ENCODE measurements at places on chromosomes 4 and X.

- peak; percentile 2 for DNase-seq
Observed at GRCh38 chr4:98260047-98260578, 1.1 kb upstream of the RAP1GDS1 start.

GRCh38 chr4:55491486-55491885 lies 55.2 kb downstream of the CLOCK start:
- no peak for DNase-seq

- DNase-seq = no peak
Observed at GRCh38 chrX:14013054-14013453, 16.6 kb downstream of the GEMIN8 start.

- no peak for DNase-seq
Observed at GRCh38 chr4:24933684-24934275, 20.9 kb upstream of the CCDC149 start.

DNA sequence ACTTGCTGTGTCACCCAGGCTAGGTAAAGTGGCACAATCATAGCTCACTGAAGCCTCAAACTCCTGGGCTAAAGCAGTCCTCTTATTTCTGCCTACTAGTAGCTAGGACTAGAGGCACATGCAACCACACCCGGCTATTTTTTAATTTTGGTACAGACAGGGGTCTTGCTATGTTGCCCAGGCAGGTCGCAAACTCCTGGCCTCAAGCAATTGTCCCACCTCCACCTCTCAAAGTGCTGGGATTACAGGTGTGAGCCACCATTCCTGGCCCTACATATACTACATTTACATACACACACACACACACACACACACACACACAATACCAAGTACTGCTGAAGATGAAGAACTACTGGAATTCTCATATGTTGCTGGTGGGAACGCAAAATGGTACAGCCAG lies 26.9 kb downstream of the SMIM31 start:
- no peak for DNase-seq

DNA sequence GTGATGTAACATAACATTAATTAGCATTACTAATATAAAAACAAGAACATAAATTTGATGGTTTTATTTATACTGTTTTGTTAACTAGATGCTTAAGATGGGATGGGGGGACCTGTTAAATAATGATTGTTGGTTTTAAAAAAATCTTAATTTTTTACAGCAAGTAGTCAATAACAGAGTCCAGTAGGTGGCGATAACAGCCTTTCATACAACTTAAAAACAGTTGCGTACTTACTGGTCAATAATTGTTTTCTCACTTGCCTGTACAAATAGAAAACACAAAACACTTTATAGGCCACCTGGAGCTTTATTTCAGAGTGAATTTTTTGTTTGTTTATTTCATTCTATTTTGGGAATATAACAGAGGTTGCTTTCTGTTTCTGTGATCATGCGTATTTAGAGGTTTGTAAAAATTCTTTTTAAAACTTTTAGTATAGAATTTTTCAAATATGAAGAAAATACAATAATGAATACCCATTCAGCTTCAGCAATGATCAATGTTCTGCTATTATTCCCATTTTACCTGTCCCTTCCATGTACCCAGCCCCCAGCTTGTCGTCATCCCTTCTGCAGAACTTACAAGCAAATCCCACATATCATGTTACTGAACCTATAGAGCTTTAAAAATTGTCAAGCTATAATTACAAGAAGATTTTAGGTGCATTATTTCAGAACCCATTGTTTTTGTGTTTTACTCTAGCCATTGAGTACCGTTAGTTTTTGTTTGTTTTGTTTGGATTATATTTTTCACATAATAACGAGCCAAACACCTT lies 97.1 kb downstream of the MRPL1 start:
- no peak for DNase-seq

- no peak for DNase-seq
Observed at GRCh38 chr4:13706716-13707115, 79.2 kb upstream of the BOD1L1 start.

GRCh38 chr4:48173056-48173991 lies 39.3 kb upstream of the TXK start:
- no peak for DNase-seq

DNA sequence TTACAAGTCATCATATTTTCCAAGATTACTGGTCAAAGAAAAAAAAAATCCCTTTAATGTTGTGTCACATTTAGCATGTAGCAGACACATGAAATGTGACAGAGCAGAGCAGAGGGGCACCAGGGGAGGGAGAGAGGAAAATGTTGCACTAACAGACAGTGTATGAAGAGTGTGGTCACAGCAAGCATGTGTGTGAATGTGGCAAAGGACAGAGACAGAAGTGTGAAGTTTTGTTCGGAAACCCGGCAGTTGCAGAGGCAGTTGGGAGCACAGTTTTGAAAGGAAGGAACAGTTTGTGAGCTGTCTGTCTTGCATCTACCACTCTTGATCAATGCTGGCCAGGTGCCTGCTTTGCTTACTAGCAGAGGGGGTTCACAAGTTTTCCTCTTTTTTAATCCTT lies 83.9 kb upstream of the MAP3K15 start:
- DNase-seq = no peak

- no peak for DNase-seq
Observed at GRCh38 chr4:55604996-55605395, 13.0 kb upstream of the PDCL2 start.

GRCh38 chr4:80422727-80423404 lies 87.3 kb downstream of the CFAP299 start:
- DNase-seq = no peak

Data from thoracic aorta (tissue), 2 donors.